ENCODE measurements at places on chromosomes 5 and 9.

- DNase-seq = no peak
Measured at GRCh38 chr9:130740218-130741023, 46.8 kb downstream of the EXOSC2 start.

GRCh38 chr5:32711681-32712480 is 760 bp downstream of the NPR3 start:
- no peak for DNase-seq

DNA sequence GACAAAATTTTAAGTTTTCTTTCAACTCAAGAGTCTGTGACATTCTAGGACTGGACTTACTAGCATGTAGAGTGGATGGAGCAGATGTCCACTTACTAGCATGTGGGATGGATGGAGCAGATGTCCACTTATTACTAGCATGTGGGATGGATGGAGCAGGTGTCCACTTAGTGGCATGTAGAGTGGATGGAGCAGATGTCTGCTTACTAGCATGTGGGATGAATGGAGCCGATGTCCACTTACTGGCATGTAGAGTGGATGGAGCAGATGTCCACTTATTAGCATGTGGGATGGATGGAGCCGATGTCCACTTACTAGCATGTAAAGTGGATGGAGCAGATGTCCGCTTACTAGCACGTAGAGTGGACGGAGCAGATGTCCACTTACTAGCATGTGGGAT is 2.4 kb downstream of the SLC36A1 start:
- DNase-seq = no peak

GRCh38 chr5:176620333-176620981 is 9.9 kb downstream of the SNCB start:
- DNase-seq = no peak

DNA sequence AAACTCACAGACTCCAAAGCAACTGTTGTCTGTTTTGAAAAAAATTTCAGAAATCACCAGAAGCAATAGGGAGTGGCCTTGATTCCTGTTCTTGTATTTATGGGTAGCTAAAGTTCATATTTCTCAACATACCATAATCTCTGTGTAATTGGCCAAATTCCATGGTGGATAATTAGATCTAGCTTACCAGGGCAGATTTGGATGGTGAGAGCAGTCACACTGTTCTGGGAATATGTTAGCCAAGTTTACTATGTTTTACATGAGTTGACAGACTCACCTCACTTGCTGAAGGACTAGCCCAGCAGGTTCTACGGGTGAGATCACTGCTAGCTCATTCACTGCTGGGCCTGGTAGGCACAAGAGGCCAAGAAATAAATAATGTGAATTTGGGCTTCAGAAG is 32.7 kb upstream of the CDKN2B start:
- DNase-seq = peak; percentile 18

DNA sequence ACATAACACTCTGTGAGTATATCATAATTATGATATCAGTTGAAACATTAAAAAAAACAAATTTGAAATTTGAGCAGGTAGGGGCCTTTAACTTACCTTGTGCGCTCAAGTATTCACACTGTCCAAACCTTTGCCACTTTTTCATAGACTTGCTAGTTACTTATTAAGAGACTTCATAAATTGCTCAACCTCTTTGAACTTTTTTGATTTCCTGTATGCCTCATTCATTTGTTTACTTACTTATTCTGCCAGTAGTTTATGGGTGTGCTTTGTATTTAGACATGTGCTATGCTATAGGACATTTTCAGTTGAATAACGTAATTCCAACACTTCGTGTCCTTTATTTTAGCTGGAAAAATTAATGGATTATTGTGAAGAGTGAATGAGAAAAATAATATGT is 204.8 kb downstream of the HCN1 start:
- DNase-seq = no peak

- DNase-seq = peak; percentile 41
Measured at GRCh38 chr5:59007460-59008063, 424.7 kb downstream of the RAB3C start.

DNA sequence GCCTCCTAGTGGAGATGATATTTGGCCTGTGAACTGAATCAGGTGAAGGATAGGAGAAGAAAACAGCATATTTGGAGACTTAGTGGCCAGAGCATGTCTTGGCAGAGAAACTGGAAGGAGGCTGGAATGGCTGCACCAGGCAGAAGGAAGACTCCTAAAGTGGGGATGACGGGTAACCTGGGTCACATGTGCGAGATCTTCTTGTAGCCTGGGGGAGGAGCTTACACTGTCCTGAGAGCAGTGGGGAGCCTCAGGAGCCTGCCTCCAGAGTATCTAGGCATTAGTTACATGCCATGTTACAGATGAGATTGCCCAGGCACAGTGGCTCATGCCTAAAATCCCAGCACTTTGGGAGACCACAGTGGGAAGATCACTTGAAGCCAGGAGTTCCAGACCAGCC is 49.8 kb downstream of the JADE2 start:
- no peak for DNase-seq

DNA sequence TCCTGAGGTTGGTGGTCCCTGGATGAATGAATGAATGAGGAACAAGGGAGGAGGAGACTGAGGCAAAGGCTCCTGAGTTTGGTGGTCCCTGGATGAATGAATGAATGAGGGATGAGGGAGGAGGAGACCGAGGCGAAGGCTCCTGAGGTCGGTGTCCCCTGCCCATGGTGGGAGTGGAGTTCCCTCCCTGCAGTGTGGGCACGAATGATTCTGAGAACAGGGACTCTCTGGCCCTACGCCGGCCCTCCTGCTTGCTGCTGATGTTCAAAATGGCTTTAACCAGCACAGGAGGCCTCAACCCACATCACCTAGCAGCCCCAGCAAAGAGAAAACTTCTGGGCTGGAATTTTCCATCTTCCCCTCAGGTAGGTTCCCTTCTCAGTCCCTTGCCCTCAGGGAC is 377.8 kb downstream of the IRX2 start:
- DNase-seq = no peak

GRCh38 chr5:143304836-143305475 is 98.5 kb downstream of the NR3C1 start:
- no peak for DNase-seq

DNA sequence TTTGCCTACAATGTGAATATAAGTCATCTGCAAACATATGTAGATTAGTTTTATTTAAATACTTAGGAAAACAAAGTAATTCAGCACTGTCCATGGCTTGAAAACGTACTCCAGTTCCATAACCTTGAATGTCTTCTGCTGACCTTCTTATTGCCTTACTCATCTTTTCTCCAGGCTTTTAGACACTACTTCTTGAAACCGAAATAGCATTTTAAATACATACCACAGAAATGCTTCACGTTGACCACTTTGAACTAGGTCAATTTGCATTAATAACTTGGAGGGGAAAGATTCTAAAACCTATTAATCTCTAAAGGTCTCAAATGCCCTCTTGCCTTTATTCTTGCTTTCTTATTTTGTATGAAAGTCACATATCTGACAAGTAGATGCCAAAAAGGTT is 995.4 kb upstream of the ACO1 start:
- DNase-seq = no peak

DNA sequence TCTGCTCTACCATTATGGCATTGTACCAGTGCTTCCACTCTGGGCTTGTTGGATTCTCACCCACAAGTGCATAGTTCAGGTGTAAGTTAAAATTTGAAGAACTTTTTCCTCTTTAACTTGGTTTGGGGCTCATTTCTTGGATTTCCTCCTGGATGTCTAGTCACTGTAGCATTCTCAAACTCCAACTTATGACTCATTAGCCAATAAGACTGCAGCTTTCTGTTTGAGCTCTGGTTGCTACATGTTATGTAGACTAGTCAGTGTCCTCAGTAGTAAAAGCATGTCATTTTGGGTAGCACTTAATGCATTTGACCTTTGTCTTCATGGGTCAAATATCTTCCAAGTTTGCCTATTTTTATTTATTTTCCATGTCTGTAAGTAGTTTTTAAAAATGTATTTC is 790.8 kb downstream of the BRINP1 start:
- no peak for DNase-seq
